ENCODE measurements at places on chromosomes 1 and 21.

DNA sequence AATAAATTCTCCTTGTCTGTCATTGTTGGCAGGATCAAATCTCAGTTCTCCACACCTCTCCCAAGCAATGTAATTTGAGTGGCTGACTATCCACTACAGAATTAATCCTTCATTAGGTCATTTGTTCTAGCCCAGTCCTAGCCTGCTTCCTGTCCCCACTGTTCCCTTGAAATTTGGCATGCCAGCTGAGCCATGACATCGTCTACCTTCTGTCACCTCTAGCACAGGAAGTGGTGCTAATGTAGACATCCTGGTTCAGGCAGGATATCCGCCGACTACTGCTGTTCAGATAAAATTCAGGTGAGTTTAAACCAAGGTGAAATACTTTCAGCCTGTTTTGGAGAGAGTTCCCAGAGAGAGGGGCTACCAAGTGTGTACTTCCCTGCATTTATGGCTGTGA is 5.9 kb downstream of the CHRM3 start:
- DNase-seq, result no peak

DNA sequence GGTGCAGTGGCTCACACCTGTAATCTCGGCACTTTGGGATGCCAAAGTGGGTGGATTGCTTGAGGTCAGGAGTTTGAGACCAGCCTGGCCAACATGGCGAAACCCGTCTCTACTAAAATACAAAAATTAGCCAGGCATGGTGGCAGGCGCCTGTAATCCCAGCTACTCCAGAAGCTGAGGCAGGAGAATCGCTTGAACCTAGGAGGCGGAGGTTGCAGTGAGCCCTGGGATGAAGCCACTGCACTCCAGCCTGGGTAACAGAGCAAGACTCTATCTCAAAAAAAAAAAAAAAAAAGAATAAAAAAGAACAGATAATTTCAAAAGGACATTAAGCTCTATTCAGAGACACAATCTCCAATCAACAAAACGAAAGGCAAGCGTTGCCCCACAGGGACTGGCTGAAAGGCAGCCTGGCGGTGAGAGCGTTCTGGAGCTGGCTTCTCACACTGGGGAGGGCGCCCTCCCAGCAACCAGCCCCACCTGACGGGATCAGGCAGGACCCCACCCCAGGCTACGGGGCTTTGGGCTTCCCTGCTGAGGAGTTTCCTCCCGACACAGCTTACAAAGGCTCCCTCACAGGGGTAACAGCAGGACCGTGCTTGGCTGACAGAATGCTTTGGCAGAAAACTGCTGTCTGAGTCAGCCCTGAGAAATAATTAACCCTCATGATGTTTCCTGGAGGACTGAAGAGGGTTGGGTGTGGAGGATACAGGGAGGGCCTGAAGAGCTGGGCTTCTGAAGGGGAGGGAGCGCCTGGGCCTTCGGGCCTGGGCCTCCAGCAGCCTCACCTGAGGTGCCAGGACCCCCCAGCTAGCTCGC is 31.1 kb upstream of the SRP9 start:
- DNase-seq, result no peak

- no peak for DNase-seq
Measured at GRCh38 chr1:7398982-7399381, 372.1 kb upstream of the VAMP3 start.

DNA sequence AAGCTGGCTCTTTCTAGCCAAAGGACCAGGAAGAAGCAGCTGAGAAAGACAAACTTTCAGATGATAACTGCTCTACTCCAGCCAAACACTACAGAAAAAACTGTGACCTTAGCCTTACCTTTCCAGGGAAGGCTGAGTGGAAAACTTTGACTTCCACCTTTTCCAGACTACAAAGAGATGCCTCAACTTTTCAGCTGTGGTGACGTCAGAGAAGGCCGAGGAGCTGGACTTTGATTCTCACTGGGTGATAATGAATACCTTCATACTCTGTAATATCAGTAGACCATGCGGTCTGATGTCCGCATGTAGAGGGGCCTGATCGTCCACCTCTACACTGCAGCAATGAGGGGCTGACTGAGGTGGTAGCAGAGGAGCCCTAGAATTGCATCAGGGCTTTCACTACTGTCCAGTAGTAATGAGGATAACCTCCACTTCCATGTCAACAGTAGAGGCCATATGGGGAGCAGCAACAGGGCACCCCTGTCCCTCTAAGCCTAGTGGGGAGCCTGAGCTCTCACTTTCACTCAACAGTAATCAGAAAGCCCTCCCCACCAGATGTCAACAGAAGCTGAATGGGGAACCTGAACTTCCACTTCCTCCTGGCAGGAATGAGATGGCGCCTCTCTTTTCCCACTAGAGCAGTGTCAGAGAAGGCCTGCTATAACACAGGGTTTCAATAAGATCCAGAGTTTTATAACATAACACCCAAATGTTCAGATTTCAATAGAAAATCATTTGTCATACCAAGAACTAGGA is 28.4 kb upstream of the PADI1 start:
- DNase-seq, result no peak

DNA sequence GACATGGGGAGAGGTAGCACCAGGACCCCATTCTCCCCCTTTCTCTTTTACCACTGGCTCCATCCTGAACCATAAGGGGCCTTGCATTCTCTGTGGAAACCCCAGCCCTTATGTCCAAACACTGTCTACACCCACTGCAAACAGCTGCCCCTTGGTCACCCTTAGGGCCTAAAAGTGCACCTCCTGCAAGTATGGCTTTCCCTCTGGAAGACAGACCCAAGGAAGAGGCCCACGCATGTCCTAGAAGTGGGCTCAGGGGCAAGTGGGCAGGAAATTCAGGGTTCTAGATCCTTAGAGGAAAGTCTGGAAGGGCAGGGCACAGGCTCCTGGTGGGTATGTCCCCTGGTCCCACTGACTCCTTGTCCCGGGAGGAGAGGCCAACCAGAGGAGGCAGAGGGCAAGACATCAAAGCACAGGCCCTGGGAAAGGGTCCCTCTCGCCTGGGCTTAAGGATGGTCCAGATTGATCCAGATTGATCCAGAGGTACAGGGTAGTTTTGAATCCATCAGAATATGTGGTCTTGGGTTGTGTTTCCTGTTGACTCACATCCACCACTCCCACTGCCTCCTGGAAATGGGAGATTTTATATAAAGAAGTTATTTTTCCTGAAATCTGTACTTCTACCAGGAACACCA is 150.9 kb downstream of the GRIK3 start:
- no peak for DNase-seq

DNA sequence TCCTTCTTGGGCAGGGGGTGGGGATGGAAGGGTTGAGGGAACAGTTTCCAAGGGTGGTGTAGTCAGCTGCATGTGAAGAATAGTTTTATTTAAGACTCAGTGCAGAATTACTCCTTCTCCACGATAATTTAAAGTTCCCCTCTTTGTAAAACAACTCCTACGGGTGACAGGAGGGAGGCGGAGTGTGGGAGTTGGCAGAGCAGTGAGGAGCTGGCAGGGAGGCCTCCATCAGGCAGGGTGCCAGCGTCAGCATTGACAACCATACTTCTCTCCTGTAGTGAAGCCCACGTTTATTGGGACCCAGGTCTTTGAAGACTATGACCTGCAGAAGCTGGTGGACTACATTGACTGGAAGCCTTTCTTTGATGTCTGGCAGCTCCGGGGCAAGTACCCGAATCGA is 93.8 kb downstream of the MTR start:
- DNase-seq, result no peak

- DNase-seq, result no peak
Measured at GRCh38 chr1:155457266-155457665, 105.3 kb downstream of the ASH1L start.

GRCh38 chr1:55690366-55690765 is 475.2 kb upstream of the USP24 start:
- no peak for DNase-seq

DNA sequence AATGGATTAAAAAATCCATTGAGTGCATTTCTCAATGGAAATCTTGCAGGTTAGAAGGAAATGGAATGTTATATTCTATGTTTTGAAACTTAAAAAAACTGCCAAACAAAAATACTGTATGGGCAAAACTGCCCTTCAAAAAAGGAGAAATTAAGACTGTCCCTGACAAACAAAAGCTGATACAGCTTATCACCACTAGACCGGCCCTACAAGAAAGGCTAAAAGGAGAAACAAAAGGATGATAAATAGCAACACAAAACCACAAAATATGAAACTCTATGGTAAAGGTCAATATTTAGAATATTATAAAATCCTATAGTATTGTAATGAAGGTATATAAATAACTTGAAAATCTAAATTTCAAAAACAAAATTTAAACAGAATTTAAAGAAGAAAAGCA is 60.0 kb downstream of the SLC25A24 start:
- no peak for DNase-seq

DNA sequence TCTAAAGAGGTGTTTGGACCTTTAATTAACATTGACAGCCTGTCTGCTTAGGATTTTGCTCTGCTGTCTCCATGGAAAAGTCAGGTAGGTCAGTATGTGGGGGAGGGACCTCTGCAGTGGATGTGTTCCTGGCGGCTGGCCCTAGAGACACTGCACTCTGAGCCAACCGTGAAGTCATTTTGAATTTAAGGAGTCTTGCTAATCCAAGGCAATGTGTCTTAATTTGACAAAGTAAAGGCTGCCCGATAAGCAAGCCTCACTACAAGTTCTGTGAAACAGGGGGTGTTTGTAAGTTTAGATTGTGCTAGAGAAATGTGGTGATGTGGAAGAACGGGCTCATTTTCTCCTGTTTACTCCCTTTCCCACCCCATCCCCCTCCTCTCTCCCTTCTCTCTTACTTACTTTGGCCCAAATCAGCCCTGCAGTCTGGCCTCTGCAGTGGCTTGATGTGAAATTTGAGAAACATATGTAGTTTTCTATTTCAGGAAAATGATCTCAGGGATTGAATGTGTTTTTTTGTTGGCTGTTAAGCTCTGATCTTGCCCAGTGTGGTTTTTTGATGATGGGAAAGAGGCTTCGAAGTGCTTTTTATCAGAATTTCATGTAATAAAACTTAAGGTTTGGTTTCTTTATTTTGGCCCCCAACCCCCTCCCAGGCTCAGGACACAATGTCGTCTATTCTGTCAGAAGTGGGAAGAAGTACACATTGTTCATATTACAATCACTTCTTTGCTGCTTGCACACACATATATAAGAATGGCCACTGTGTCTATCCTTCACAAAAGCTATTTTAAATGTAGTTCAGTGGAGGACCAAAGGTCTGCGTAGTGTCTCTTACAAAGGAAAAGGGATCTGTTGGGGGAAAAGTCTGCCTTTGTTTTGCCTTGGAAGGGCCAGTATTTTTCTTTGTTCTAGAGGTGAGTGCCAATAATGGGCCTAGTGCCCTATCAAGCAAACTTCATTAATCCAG is 96.6 kb downstream of the FGGY start:
- DNase-seq, result no peak

GRCh38 chr1:110135246-110135645 is 15.0 kb upstream of the SLC6A17 start:
- DNase-seq, result no peak

GRCh38 chr1:7953850-7954609 is 7.5 kb upstream of the PARK7 start:
- peak; percentile 65 for DNase-seq

- peak; percentile 27 for DNase-seq
Measured at GRCh38 chr1:112706505-112707220, at the start of gene RHOC. Gene RHOC, minus strand, starts transcription at chr1:112707127. Its CDS starts 3,328 bp downstream, at chr1:112703799.

- DNase-seq, result peak; percentile 8
Measured at GRCh38 chr1:9293533-9294404, 1.1 kb downstream of the SPSB1 start.

DNA sequence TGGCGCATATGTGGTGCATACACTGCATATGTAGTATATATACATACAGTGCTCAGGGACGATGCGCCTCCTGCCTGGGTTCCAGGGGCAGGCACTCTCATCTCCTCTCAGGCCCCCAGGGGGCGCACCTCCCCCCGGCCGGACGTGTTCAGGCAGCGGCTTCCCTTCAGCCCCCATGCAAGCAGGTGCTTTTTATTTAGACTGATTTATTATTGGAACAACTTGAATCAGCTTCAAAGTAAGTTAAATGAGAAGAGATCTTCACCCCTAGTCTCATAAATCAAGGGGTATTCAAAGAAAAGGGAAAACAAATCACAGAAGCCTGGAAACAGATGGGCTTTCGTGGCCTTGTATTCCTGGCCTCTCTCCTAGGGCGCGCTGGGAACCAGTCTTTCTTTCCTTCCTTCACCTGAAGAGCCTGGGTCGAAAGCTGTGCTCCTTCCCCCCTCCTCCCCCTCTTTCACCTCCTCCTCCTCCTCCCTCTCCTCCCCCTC is 64.6 kb downstream of the UBIAD1 start:
- DNase-seq, result peak; percentile 62

GRCh38 chr1:46458190-46458589 is 31.4 kb upstream of the DMBX1 start:
- DNase-seq, result no peak

GRCh38 chr1:113390871-113391648 is 745 bp downstream of the MAGI3 start:
- DNase-seq, result no peak

DNA sequence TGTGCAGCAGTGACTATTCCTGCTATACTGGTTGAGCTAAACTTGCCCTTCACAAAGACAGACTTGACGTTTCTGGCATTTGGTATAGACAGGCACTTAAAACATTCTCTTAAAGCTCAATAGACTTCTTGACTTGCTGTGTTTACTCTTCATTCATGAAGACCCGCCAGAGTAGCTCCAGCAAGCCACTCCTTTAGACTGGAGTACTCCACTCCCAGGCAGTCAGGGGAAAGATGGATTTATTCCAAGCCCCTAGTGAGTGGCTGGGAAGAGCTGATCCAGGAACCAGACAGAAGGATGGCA is 70.7 kb downstream of the EVA1C start:
- no peak for DNase-seq

DNA sequence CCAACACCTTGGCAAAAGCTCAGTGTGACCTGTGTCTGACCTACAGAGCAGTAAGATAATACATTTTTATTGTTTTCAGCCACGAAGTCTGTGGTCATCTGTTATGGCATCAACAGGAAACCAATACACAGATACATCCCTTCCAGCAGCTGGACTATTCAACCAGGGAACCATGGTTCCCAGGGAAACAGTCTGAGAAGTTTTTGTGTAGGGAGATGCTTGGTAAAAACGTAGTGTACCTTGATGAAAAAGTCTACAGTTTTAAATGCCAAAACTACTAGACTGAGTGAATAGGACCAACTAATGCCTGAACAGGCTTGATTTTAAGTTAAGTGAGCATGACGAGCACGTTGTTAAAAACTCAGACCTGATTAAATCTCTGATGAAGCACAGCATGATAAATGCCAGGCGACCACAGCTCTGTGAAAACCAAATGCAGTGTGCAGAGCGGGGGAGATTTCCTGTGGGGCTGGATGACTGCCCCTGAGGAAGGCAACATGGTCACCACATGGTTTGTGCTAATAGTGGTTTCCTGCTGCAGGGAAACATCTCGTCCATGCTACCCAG is 228.9 kb downstream of the TNR start:
- DNase-seq, result no peak

Measured in effector CD8-positive, alpha-beta T cell (primary cell).